Astrocyte of the cerebellum (primary cell): ENCODE measurements at places on chromosomes 16 and 17.
A peak's percentile ranks its signal among the peaks of the same experiment; 100 is the strongest.

DNA sequence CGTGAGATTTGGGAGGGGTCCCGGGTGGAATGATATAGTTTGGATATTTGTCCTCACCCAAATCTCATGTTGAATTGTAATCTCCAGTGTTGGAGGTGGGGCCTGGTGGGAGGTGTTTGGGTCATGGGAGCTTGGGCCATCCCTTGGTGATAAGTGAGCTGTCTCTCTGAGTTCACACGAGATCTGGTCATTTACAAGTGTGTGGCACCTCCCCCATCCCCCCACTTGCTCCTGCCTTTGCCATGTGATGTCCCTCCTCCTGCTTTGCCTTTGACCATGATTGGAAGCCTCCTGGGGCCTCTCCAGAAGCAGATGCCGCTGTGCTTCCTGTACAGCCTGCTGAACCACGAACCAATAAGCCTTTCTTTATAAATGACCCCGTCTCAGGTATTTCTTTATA lies 21.3 kb upstream of the BAIAP2 start:
- no peak for DNase-seq

- no peak for DNase-seq
Observed at GRCh38 chr17:2368359-2368758, 31.1 kb downstream of the SGSM2 start.

GRCh38 chr17:68273722-68274121 lies 17.2 kb downstream of the SLC16A6 start:
- DNase-seq = no peak

- no peak for DNase-seq
Observed at GRCh38 chr17:13420418-13420826, 181.3 kb downstream of the HS3ST3A1 start.

DNA sequence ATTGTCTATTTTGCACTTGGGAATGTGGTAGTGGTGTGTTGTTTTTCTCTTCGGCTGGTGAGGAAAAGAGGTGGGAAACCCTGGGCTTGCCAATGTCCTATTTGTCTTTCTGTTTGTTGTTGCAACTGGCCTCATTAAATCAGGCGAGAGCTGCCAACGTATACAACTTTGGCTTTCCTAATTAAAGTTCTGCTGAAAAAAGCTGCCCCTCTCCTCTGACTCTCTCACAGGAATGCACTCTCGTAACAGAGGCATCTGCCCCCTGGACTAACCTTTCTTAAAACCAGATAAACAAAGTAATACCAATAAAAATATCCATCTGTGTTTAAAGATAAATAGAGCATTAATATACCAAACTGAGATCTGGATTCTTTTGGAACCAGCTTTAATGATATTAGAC lies 7.8 kb downstream of the CDRT15 start:
- DNase-seq = no peak

- no peak for DNase-seq
Observed at GRCh38 chr17:75135946-75136345, 4.4 kb upstream of the NT5C start.

- DNase-seq = no peak
Observed at GRCh38 chr17:68304706-68305105, 13.4 kb downstream of the ARSG start.

DNA sequence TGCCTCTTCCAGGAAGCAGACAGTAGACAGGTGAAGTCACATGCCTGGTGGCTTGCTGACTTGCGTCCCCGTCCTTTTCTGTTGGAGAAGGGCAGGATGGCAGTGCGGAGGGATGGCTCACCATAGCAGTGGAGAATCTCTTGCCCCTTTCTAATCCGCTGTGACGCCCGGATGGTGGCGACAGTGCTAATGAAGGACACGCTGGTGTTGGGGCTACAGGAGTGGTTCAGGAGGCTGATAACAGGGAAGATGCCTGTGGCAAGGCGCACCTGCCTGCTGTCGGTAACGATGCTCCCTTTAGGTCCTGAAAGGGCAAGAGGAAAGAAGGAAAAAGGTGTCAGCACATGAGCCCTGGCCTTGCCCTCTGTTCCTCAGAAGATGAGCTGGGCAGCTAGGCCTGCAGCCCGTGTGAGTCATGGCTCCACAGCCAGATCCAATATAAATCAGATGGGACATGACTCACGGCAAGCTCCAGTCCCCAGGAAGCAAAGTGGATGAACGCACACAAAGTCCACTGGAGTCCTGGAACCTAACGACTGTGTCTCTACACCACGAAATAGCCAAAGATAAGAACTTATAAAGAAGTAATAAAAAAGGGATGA lies 25.5 kb downstream of the SERPINF1 start:
- DNase-seq = peak; percentile 84

DNA sequence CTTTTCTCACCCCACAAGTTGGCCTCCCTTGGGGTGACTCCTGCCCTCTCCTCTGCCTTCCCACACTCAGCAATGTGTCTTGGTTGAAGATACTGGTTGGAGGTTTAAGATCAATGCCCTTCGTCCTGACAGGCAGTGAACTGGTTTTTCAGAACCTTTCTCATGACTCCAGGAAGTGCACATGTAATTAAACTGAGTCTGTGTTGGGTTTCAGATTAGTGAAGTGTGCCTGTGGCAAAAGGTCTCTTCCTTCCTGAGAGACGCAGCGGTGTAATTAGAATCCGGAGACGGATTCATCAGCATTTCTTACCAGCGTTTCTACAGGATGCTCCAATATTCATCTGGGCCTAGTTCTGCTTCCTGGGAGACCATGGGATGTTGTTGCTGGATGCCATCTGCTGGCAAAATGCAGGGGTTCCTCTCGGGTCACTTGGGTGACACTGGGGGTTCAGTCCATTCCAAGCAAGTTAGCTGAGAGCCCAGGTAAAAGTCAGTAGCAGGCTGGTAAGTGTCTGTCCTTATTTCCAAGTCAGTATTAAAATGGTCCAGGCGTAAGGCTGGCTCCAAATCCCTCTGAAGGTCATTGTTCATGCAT lies 233.3 kb downstream of the XYLT1 start:
- DNase-seq = no peak

DNA sequence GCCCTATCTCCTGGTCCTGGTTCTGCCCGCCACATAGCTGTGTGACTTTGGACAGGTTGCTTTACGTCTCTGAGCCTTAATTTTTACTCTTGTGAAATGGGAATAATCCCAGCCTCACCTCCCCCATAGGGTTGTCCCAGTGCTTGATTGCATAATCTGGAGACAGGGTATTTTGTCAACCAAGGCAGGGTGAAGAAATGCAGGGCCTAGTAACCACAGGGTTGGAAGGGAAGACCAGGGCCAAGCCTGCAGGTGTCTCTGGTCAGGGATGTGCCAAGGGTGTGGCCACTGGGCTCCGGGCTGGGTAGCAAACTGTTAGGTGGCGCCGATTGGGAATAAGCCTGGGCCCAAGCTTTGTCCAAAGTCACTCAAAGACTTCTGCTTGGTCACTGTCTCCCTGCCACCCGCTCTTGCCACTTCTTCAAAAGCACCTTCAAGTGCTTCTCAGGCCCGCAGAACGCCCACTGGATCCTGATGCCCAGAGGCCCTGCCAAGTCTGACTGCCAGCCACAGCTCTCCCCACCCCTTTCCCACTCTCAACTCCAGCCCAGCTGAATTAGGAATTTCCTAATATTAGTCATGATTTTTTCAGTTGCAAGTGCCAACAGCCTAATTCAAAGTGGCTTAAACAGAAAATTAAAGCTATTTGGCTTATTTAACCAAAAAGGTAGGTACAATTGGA lies 20.6 kb upstream of the COL1A1 start:
- DNase-seq = no peak

GRCh38 chr17:3256575-3256974 lies 41.6 kb downstream of the OR3A1 start:
- DNase-seq = no peak
